Colonic mucosa (tissue), 4 donors: ENCODE measurements at places on chromosomes 4 and X. TPM values are rescaled to one million over a fixed set of nuclear protein-coding genes. Genes with fewer than 3 reads are reported as not detected.

GRCh38 chrX:73266766-73267165, 52.1 kb upstream of the NAP1L2 start:
- DNase-seq: no peak

The FGFBP1 gene
- 39.1 TPM for total RNA-seq

DNA sequence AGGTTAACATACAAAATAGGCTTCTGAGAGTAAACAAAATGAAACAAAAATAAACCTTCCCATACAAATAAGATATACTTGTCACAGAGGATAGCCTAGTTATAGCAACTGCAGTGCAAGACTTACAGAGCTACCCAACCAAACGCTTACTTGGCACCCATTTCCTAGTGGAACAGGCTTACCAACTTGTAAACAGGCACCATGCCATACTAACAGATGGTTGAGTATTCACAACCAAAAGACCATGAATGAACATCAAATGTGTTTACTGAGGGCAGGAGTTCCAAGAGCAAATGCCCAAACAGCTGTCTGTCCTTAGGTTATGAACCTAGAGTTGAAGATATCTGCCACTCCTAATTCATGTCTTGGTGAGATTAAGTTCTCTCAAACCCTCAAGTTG, 2629.2 kb downstream of the PCDH7 start:
- DNase-seq: no peak

GRCh38 chrX:117701050-117701449, 415.6 kb downstream of the KLHL13 start:
- no peak for DNase-seq

The PLAC8 gene
- 715 TPM for total RNA-seq

The CT47B1 gene
- not detected for total RNA-seq

DNA sequence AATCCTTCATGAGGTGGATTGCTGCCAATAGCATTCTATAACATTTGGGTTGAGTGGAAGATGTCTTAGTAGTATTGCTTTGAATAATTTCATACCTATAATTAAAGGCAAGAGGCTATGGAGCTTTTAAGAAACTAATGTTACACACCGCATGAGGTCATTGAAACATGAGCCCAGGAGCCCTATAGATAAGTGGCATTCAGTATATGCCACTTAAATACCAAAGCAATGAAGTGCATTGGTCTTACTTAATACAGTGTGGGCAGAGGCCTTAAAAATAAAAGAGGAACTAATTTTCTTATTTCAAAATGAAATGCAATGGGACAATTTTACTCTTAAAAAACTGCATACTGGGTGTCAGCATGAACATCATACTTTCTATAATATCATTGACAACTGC, 47.5 kb downstream of the SPATA18 start:
- no peak for DNase-seq

DNA sequence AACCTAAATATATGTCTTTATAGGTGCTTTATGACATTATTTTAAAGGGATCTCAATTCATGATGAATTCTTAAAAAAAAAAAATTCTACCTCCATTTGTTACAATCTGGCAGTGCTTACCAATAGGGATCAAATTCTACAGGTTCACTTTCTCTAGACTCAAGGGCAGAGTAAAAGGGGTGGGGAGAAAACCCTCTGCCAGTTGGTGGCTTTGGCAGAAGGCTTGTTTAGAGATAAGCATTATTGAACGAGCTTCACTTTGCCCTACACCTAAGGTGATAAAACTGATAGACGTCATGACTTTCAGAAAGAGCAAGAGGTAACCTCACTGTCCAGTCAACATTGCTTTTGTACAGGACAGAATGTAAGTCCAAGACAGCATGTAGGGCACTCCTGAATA, 53.6 kb downstream of the OSTC start:
- DNase-seq: no peak

GRCh38 chr4:81595798-81596610, 124.3 kb upstream of the RASGEF1B start:
- no peak for DNase-seq

The XPNPEP2 gene
- 2.6 TPM for total RNA-seq

- no peak for DNase-seq
Measured at GRCh38 chrX:42770566-42770965, 7.4 kb downstream of the PPP1R2C start.

- no peak for DNase-seq
Measured at GRCh38 chrX:102672856-102673255, 21.6 kb downstream of the GPRASP1 start.

DNA sequence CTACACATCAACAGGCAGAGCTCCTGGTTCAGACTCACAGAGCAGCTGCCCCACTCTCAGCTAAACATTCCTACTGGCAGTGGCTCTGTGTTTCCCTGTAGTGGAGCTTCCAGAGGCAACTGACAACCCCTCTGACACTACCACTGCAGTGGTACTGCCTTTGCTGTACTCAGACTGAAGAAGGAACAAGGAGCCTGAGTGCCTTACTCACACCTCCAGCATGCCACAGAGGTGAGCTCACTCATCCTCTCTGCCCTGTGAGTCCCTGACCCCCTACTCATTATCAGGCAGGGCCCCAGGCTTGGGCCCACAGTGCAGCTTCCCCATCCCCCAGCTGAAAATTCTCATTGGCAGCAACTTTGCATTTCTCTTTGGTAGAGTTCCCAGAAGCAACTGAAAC, 240.5 kb upstream of the POF1B start:
- no peak for DNase-seq

GRCh38 chrX:10628906-10629305, 8.5 kb upstream of the MID1 start:
- DNase-seq: no peak

The S100G gene
- total RNA-seq: not detected

GRCh38 chr4:153326513-153326912, 18.0 kb upstream of the MND1 start:
- peak; percentile 44 for DNase-seq

DNA sequence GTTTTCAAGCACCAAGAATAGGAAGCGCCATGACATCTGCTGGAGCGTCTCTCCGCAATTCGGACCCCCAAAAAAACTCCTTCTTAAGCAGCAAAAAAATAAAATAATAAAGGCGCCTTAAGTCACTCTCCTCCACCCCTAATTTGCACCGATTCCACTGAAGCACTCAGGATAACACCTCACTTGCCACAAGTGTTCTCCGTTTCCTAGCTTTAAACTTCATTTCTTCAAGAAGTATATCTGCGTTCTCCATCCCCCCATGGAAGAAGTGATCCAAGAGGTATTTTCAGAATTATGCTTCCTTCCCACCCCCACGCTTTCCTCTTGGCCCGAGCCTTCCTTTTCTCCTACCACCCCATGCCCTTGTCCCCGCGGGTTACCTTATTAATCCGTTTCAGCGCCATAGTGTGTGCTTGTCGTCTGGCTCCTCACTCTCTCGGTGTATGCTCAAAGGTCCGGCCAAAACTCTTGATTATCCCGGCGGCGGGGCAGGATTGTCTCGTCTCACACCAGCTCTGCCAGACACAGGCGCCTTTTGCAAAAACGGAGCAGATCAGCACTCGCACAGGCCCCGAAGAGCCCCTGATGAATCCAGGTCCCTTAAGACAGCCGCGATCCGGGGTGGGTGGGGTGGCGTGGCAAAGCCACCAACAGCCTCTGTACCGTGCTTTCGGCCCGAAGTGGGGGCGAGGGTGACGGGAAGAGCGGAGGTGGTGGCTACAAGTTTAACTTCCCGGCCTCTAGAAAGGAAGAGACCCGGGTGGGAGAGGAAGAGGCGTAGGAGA, 1.1 kb downstream of the UBE2D3 start:
- DNase-seq: no peak

GRCh38 chr4:62513306-62513705, 1313.2 kb downstream of the ADGRL3 start:
- DNase-seq: no peak

DNA sequence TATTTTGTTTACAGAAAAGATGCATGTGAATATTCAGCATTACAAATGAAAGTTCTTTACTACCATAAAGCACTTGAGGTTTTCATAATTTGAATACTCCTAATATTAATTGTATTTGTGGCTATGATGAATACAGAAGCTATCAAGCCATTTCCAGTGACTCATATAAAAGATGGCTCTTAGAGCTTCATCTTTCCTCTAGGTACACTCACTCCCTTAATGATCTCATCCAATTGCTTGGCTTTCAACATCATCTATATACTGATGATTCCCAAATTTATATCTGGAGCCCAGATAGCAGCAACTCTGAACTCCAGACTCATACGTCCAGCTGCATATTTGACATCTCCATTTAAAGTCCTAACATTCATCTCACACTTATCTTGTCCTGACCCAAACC, 183.4 kb upstream of the FAM241A start:
- no peak for DNase-seq

- DNase-seq: no peak
Measured at GRCh38 chrX:147476008-147476407, 435.7 kb upstream of the FMR1 start.

- DNase-seq: no peak
Measured at GRCh38 chr4:152961773-152962115, 25.6 kb downstream of the FHDC1 start.

The SMR3B gene
- total RNA-seq: not detected

DNA sequence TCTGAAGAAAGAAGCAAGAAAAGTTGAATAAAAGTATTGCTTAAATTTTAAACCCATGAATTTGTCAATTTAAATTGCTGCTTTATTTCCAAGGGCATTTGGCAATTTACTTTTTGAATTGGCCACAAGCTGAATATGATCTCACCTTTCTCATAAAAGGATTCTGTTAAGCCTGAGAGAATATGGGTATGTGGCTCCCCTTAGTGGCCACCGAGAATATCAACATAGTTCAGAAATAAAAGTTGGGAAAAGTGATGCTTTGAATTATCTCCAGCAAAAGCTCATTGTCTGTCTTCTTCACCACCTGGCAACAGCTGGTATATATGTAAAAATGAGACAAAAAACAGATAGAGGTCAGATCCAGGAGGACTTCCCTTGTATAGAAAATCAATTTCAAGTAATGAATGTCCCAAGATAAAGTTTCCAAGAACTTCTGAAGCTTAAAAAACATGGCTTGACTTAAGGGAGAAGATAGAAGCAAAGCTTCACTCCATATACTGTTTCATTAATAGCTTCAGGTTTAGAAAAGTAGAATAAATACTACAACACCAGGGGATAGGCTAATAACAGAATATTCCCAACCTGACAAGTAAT, 290.7 kb upstream of the FAM241A start:
- peak; percentile 20 for DNase-seq

The BTC gene
- total RNA-seq: 6.1 TPM

The PARM1 gene
- 280 TPM for total RNA-seq

DNA sequence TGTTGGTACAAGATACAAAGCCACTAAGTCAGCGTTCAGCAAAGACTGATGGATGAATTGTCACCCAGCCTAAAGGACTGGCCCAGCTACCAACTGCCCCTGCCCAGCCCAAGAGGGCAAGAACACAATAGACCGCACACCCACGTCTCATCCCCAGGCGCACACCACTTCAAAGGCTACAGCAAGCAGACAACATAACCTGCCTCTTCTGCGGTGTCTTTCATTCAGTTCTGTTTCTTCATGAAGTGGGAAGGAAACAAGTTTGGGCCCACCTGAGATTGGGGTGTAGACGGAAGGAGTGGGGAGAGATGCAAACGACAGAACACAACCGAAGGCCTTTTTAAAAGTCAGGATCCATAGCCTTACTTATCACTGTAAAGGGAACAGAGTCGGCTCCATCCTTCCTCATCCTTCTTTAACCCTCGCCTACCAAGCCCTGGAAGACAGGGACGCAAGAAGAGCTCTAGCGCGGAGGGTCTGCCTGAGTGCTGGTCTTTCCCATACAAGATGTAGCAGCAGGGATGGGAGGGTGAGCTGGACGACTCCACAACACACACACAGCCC, 691 bp downstream of the SCARB2 start:
- DNase-seq: peak; percentile 55

DNA sequence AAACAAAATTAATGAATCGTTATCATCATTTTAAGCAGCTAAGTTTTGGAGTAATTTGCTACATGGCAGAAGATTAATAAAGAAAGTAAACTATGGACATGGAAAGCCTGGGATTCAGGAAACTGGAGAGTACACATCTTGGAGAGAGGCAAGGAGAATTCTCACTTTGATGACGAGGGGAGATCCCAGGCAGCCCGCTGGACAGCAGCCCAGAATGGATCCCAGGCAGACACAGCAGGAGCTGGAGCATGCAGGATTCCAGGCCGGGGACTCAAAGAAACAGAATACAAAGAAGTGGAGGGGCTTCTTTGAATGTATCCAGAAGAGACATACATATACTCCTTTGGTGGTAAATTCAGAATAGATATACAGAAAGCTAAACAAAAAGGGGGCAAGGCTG, 118.0 kb upstream of the ATP6AP2 start:
- no peak for DNase-seq

- DNase-seq: peak; percentile 97
Measured at GRCh38 chrX:15674841-15675489, 10.4 kb upstream of the CLTRN start.

The SPOCK3 gene
- not detected for total RNA-seq

The STATH gene
- not detected for total RNA-seq

DNA sequence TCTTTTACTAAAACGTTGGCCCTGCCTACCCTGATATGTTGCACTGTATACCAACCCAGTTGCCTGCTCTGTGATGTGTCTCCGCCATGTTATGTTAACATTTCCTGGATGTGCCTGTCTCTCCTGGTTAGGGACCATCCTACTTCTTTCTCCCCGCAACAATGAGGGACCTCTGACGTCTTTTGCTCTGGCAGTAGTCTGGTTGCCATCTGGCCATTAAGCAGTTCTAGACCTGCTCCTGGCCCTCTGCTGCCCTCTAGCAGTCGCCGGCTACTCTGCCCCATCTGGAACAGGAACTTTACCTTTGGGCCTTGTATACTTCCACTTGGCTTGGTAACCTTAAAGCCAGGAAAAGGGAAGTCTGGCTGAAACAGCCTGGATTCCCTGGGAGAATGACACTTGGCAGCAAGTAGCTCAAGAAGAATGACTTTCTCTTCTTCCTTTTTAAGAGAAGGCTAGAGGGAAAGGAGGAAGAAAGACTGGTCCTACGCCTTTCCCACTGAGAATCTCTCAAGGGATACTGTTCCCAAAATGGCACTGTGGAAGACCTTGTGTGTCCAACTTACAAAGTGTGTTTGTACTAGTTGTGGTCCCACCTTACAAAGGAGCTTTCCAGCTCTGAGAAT, 63.5 kb downstream of the GPC3 start:
- peak; percentile 62 for DNase-seq

GRCh38 chr4:67130411-67130810, 414.9 kb downstream of the CENPC start:
- DNase-seq: no peak

The YY2 gene
- total RNA-seq: 0.66 TPM

- DNase-seq: no peak
Measured at GRCh38 chr4:109801895-109802319, at the start of gene CFI. Gene CFI, minus strand, starts transcription at chr4:109801999. Its CDS starts 28 bp downstream, at chr4:109801971.

DNA sequence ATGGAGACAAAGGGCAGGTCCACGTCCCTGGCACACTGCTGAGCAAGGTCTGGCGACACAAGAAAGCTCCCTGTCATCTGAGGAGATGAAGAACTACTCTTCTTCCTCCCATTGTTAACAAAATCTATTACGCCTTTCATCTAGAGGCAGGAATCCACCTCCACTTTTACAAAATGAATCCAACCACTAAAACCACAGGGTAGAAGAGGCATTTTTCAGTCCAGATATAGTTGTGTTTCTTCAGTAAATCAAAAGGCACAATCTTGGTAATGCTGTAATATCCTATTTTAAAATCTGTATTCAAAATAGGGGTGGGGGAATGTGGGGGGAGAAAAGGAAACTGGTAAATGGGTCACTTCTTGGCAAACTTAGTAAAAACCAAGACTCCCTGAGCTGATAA, 101.4 kb downstream of the CDS1 start:
- DNase-seq: no peak
